Skin of body (tissue), 3 donors: ENCODE measurements at places on chromosomes 16 and 17.

DNA sequence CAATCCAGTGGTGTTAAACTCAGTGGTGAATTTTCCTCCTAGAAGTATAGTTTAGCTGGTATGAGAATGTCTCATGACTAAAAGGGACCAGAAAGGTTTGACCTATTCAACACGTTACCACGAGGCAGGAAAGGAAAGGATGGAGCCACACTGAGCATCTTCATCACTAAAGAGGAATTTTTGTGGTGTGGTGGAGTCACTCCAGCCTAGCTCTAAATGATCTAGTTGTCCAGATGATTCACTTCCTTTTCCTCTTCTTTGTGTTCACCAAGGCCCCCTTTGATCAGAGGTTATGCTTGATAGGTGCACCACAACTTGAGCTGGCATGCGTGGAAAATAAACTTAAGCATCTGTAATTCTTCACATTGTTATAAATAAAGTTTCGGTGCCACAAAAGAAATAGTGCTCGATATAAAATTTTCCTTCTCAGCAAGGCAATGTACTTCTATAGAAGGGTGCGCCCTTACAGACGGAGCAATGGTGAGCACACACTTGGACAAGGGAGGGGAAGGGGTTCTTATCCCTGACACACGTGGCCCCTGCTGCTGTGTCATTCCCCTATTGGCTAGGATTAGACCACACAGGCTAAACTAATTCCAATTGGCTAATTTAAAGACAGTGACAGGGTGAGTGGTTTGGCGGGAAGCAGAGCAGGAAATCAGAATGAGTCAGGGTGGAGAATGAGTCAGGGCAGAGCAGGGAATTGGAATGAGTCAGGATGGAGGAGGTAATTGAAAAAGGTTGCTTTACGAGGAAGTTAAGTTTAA lies 254.6 kb downstream of the HS3ST3A1 start:
- no peak for DNase-seq

DNA sequence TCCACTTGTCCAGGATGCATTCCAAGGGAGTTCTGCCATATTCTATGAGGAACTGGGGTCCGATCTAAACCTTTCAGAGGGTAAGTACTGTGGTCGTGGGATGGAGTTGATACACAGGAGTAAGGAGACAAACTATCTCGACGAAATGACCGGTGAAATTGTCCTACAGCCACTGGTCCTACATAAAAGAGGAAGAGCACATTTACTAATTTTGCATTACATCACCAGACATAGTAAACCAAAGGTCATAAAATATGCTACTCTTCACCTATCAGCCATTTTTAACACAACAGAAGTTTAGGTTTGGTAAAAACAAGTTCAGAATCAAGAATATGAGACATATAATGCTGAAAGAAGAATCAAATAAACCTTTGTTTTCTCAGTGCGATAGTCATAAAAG lies 8.1 kb downstream of the HSF5 start:
- DNase-seq, result no peak

- DNase-seq, result no peak
Measured at GRCh38 chr16:31458073-31458843, 1.0 kb upstream of the ARMC5 start.

DNA sequence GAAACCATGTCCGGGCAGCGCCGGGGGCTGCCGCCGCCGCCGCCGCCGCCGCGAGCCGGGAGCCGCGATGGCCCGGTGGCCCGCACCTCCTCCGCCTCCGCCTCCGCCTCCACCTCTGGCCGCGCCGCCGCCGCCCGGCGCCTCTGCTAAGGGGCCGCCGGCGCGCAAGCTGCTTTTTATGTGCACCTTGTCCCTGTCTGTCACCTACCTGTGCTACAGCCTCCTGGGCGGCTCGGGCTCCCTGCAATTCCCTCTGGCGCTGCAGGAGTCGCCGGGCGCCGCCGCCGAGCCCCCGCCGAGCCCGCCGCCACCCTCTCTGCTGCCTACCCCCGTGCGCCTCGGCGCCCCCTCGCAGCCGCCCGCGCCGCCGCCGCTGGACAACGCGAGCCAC lies 587 bp downstream of the HS3ST4 start:
- no peak for DNase-seq
